ENCODE measurements at places on chromosomes 2 and 18.

GRCh38 chr2:118309257-118309945 is 221.1 kb downstream of the INSIG2 start:
- DNase-seq: no peak

DNA sequence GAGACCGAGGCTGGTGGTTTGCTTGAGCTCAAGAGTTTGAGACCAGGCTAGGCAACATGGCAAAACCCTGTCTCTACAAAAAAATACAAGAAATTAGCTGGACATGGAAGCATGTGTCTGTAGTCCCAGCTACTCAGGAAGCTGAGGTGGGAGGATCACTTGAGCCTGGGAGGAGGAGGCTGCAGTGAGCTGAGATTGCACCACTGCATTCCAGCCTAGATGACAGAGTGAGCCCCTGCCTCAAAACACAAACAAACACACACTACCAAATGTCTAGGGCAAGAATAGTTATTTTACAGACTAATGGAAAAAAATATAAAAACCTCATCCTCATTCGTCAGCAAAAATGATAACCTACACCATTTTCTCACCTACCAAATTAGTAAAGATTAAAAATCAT is 15.3 kb downstream of the BUB1 start:
- no peak for DNase-seq

DNA sequence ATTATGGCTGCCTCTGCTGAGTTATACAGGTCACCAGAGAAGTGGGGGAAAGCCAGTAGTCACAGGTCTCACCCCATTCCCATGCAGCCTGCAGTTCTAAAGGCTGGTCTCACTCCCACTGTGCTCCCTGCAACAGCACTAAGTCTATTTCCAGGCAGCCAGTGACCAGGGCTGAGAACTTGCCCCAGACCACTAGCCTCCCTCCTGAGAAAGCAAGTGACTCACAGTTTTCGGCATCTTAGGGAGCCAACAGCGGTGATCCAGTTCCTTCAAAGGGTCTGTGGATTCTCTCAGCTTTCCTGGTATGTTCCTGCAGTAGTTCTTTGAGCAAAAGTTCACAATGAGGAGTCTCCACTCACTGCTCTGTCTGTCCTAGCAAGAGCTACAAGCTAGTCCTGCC is 329.6 kb upstream of the MAP2 start:
- DNase-seq: no peak

DNA sequence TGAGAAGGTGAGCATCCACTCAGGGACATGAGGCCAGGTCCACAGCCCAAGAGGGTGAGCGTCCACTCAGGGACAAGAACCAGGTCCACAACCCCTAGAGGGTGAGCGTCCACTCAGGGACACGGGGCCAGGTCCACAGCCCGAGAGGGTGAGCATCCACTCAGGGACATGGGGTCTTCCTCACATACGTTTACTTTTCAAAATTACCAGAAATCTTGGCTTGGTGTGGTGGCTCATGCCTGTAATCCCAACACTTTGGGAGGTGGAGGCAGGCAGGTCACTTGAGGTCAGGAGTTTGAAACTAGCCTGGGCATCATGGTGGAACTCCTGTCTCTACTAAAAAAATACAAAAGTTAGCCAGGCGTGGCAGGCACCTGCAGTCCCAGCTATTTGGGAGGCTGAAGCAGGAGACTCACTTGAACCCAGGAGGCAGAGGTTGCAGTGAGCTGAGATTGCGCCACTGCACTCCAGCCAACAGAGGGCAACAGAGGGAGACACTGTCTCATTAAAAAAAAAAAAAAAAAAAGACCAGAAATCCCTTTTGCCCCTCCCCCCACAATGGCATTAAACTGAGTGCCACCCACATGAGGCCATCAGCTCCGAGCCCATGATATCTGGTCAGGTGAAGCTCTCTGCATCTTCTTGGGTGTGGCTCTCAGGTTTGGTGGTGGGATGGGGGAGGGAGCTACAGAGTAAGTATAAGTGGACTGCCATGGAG is 9.0 kb upstream of the MBP start:
- DNase-seq: no peak

DNA sequence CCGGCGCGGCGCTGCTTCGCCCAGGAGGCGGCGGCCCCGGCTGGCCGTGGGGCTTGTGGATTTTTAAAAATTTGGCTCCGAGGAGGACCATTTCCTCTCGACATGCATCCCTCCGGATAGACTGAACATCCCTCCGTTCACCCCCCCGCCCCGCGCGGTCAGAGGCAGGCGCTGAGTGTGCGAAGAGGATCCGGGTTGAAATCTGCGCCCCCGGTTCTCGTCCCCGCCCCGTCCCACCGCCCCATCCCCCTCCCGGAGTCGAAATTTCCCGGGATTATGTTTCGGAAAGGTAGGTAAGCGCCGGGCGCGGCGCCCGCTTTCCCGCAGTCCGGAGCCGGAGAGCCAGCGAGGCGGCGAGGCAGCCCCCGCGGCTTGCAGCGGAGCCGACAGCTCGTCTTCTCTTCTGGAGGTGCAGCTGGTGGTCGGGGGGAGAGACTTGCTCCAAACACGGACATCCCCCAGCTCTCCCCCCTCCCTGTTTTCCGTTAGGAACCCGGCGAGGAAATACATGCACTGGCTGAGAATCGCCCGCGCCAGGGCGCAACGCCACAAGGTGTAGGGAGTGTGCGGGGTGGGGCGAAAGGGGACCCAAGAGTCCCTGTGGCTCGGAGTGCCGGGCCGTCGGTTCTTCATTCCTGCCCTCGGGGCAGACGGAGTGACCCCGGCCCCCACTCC is at the start of gene PRKCE:
Gene PRKCE, plus strand, starts transcription at position 261 of the 675 bp plus-strand sequence.
- DNase-seq: peak; percentile 55

- DNase-seq: no peak
These were observed 205.5 kb downstream of the BCL2 start for GRCh38 chr18:63113899-63114565.

- no peak for DNase-seq
These were observed 200.3 kb upstream of the ID2 start for GRCh38 chr2:8481463-8482009.

DNA sequence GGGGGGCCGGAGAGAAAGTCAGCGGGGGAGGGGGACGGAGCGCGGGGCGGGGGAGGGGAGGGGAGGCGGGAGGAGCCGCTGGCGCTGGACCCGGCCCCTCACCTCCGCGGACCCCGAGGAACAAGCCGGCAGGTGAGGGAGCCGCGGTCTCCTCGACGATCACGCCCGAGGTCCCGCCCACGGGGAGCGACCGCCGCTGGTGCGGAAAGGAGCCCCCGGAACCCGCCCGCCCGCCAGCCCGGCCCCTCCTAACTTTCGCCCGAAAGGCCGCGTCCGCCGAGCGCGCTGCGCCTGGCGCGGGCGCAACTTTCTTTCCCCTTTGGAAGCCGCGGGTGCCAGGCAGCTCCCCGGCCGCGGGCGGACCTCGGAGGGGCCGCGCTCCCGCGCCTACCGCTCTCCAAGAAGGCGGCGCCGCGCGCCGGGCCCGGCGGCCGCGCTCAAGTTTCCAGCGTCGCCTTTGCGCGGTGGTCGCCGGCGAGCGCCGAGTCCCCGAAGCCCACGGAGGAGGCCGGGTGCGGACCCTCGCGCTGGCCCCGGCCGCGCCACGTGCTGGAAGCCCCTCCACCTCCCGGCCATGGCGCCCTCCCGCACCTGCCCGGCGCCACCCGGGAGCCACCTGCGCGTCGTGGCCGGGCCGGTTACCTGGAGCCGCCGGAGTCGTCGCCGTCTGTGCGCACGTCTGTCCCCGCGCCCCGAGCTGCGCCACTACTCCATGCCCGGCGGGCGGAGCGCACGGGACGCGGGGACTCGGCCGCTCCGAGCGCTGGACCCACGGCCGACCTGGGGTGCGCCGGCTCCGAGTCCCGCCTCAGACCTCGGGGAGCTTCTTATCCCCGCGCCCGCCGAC is at the start of gene ALKAL2:
Gene ALKAL2, minus strand, starts transcription at position 181 of the 847 bp plus-strand sequence. CDS start 256 bp downstream, outside the sequence.
- DNase-seq: no peak

- no peak for DNase-seq
These were observed 59.0 kb downstream of the ITGB1BP1 start for GRCh38 chr2:9364373-9364772.

DNA sequence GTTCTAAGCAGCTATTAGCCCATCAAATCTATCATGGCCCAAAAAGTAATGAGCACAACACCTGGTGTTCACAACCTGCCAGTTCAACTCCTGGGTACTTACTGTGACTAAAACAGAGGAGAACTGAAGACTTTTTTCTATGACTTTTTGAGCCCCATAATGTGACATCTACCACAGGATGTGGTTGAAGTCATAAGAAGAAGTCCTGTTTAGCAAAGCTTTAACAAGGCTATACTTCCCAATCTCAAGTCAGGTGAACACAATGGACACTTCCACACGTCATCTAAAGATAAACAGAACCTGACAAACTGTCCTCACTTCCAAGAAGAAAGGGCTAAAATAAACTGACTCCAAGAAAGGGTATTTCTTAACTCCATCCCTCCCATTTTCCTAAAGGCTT is 138.8 kb downstream of the ATAD2B start:
- DNase-seq: no peak

GRCh38 chr2:8522687-8523086 is 159.2 kb upstream of the ID2 start:
- no peak for DNase-seq

- DNase-seq: no peak
These were observed 90.2 kb upstream of the DNAJC10 start for GRCh38 chr2:182625814-182626213.

GRCh38 chr2:38700113-38700785 is 34.3 kb downstream of the GALM start:
- no peak for DNase-seq

DNA sequence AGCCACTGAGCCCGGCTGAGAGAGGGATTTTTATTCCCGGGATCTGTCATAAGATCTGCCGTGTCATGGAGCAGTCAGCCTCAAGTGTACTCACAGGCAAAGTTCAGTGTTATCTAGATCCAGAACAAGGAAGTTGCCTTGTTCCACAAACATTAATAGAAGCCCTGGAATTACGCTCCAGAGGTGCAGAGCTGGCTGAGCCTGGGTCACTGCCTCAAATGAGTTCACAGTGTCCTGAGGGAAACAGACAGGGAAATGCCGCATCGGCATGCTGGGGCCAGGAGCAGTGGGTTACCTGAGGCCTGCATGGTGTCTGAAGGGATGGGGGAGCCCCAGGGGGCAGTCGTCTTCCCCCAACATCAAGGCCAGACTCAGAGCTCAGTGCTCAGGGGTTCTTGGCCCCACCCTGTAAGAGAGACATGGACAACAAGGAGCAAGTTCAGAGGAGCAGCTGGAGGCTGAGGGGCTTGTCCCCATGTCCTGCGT is 42.7 kb upstream of the ODC1 start:
- no peak for DNase-seq

DNA sequence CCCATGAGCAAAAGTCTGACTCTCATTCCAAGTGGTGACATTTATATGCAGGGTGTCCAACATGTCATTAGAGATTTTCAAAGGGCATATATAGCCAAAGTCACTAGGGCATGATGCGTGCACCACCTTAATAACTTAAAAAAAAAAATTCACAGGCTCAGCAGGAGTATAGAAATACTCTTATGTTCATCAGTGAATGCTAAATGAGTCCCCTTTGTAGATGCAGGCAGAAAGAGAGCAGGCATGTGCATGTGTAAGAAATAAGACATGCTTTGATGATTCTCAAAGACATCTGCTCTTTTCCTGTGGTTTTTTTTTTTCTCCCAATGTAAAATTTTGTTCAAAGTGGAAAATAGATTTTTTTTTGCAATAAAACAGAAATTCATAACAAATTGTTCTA is 112.3 kb upstream of the AQP4 start:
- no peak for DNase-seq
